Neuronal stem cell (in vitro differentiated cells): ENCODE measurements at places on chromosomes 3 and 15.

- H3K36me3 ChIP-seq, result no peaks in the 10 kb centered on the region
- H3K4me3 ChIP-seq, result no peak overlapping the region
- H3K4me1 ChIP-seq, result no peaks in the 10 kb centered on the region
These were observed 149.6 kb downstream of the PDZRN3 start for GRCh38 chr3:73475175-73475574.

GRCh38 chr3:152199102-152199840 lies 69.5 kb upstream of the MBNL1 start:
- H3K4me1 ChIP-seq, result no peaks in the 10 kb centered on the region
- H3K36me3 ChIP-seq, result no peaks in the 10 kb centered on the region
- no peaks in the 10 kb centered on the region for H3K27me3 ChIP-seq
- DNase-seq, result no peak

DNA sequence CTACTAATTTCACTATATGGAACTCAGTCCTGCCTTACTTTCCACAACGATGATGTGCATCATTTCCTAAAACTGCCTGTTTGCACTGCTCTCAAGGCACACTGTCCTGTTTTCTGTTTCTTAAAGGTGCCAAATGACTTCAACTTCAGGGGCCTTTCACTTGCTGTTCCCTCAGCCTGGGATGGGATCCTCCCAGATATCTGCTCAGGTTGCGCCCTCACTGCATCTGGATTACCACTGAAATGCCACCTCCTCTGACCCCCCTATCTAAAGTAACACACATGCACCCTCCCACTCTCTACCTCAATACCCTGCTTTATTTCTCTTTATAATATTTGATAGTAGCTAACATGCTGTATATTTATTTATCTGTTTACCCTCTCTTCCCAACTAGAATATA lies 123.8 kb upstream of the CMC1 start:
- no peaks in the 10 kb centered on the region for H3K36me3 ChIP-seq
- no peak for DNase-seq
- no peaks in the 10 kb centered on the region for H3K27me3 ChIP-seq
- no peaks in the 10 kb centered on the region for H3K4me1 ChIP-seq
- no peak overlapping the region for H3K4me3 ChIP-seq

GRCh38 chr3:111695636-111696117 lies 100.5 kb upstream of the ZBED2 start:
- H3K4me1 ChIP-seq, result no peaks in the 10 kb centered on the region
- no peak overlapping the region for H3K4me3 ChIP-seq
- H3K27me3 ChIP-seq, result no peaks in the 10 kb centered on the region
- H3K36me3 ChIP-seq, result no peaks in the 10 kb centered on the region

- no peak overlapping the region for H3K27ac ChIP-seq
- H3K4me1 ChIP-seq, result no peaks in the 10 kb centered on the region
- no peak overlapping the region for H3K4me3 ChIP-seq
- no peaks in the 10 kb centered on the region for H3K27me3 ChIP-seq
- no peaks in the 10 kb centered on the region for H3K36me3 ChIP-seq
- no peak for DNase-seq
These were observed 105.8 kb upstream of the RASGRP1 start for GRCh38 chr15:38670128-38671005.

- H3K36me3 ChIP-seq, result no peaks in the 10 kb centered on the region
- H3K27me3 ChIP-seq, result no peaks in the 10 kb centered on the region
- H3K4me3 ChIP-seq, result no peak overlapping the region
- DNase-seq, result no peak
- no peaks in the 10 kb centered on the region for H3K4me1 ChIP-seq
These were observed 210.2 kb upstream of the LYSMD4 start for GRCh38 chr15:99943466-99943865.

GRCh38 chr15:83424101-83424500 lies 23.0 kb upstream of the SH3GL3 start:
- H3K27me3 ChIP-seq, result no peaks in the 10 kb centered on the region
- no peak for DNase-seq
- H3K36me3 ChIP-seq, result no peaks in the 10 kb centered on the region
- H3K4me3 ChIP-seq, result no peak overlapping the region

DNA sequence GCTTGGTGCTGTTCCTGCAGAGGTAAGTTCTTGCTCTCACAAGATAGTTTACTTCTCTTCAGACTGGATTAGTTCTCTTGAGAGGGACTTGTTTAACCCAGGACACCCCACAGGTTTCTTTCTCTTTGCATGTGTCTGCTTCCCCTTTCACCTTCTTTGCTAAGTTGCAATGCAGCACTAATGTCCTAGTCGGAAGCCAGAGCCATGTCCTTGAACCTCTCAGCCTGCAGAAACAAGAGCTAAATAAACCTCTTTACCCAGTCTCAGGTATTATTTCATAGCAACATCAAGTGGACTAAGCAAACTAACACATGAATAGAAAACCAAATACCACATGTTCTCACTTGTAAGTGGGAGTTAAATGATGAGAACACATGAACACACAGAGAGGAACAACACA lies 915.2 kb downstream of the NSUN3 start:
- no peaks in the 10 kb centered on the region for H3K4me1 ChIP-seq
- no peak overlapping the region for H3K4me3 ChIP-seq
- H3K27ac ChIP-seq, result no peak overlapping the region

- no peak overlapping the region for H3K4me3 ChIP-seq
- H3K27ac ChIP-seq, result no peak overlapping the region
- DNase-seq, result no peak
- H3K27me3 ChIP-seq, result no peaks in the 10 kb centered on the region
- no peaks in the 10 kb centered on the region for H3K4me1 ChIP-seq
These were observed 41.9 kb upstream of the CCNB2 start for GRCh38 chr15:59063042-59063441.

DNA sequence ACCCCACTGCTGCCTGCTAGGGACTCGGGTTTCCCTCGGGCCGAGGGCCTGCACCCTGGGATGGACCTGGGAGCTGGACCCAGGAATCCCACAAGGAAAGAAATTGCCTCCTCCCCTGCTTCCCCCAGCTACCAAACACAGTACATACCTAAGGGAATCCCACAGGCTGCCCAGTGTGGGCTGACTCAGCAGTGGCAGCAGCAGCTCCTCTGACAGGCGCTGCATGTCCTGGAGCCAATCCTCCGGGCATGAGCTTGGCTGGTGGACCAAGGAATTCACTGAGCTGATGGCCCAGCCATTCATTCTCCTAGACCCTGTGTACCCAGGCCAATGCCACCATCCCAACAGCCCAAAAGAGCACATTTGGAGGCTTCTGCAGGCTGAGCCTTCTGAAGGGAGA lies 9.5 kb upstream of the LTK start:
- no peak overlapping the region for H3K4me3 ChIP-seq
- no peaks in the 10 kb centered on the region for H3K27me3 ChIP-seq
- H3K4me1 ChIP-seq, result no peaks in the 10 kb centered on the region
- peaks cover 32% of the 10 kb centered on the region for H3K36me3 ChIP-seq

- no peak overlapping the region for H3K4me3 ChIP-seq
- H3K27me3 ChIP-seq, result no peaks in the 10 kb centered on the region
- no peak for DNase-seq
These were observed 832.9 kb upstream of the NR2F2 start for GRCh38 chr15:95497634-95498033.

- no peak overlapping the region for H3K4me3 ChIP-seq
- DNase-seq, result no peak
- no peaks in the 10 kb centered on the region for H3K27me3 ChIP-seq
- H3K27ac ChIP-seq, result no peak overlapping the region
- no peaks in the 10 kb centered on the region for H3K36me3 ChIP-seq
- H3K4me1 ChIP-seq, result no peaks in the 10 kb centered on the region
These were observed 489.2 kb downstream of the FGF12 start for GRCh38 chr3:192237992-192238608.

GRCh38 chr3:123620343-123620742 lies 35.5 kb upstream of the HACD2 start:
- DNase-seq, result no peak
- peaks cover 11% of the 10 kb centered on the region for H3K4me1 ChIP-seq
- H3K4me3 ChIP-seq, result no peak overlapping the region
- no peak overlapping the region for H3K27ac ChIP-seq
- H3K27me3 ChIP-seq, result no peaks in the 10 kb centered on the region

DNA sequence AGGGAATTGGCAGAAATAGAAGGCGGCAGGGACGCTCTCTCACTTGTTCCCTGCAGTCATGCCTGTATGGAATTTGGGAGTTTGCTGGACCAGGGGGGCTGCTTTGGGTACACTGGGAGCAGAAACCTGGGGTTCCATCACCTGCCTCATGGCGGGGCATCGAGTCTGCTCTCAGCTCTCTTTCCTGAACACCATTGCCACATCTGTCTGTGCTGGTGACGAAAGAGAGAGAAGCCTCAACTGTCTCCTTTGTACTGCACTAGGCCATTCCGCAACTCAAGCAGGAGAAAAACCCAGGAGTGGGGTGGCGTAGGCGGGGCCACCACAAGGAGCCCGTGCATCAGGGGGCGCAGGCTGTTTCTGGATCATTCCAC lies 14.0 kb downstream of the TMEM158 start:
- H3K4me1 ChIP-seq, result peaks cover 8% of the 10 kb centered on the region
- no peak for DNase-seq
- H3K27me3 ChIP-seq, result no peaks in the 10 kb centered on the region
- no peak overlapping the region for H3K27ac ChIP-seq
- H3K4me3 ChIP-seq, result no peak overlapping the region

GRCh38 chr3:105891101-105891500 lies 22.3 kb upstream of the CBLB start:
- H3K4me3 ChIP-seq, result no peak overlapping the region
- no peak overlapping the region for H3K27ac ChIP-seq
- no peaks in the 10 kb centered on the region for H3K27me3 ChIP-seq
- no peaks in the 10 kb centered on the region for H3K4me1 ChIP-seq
- H3K36me3 ChIP-seq, result no peaks in the 10 kb centered on the region

- H3K27ac ChIP-seq, result no peak overlapping the region
- no peak overlapping the region for H3K4me3 ChIP-seq
- H3K36me3 ChIP-seq, result no peaks in the 10 kb centered on the region
These were observed 2.1 kb downstream of the RNU5B-1 start for GRCh38 chr15:65306551-65306950.

DNA sequence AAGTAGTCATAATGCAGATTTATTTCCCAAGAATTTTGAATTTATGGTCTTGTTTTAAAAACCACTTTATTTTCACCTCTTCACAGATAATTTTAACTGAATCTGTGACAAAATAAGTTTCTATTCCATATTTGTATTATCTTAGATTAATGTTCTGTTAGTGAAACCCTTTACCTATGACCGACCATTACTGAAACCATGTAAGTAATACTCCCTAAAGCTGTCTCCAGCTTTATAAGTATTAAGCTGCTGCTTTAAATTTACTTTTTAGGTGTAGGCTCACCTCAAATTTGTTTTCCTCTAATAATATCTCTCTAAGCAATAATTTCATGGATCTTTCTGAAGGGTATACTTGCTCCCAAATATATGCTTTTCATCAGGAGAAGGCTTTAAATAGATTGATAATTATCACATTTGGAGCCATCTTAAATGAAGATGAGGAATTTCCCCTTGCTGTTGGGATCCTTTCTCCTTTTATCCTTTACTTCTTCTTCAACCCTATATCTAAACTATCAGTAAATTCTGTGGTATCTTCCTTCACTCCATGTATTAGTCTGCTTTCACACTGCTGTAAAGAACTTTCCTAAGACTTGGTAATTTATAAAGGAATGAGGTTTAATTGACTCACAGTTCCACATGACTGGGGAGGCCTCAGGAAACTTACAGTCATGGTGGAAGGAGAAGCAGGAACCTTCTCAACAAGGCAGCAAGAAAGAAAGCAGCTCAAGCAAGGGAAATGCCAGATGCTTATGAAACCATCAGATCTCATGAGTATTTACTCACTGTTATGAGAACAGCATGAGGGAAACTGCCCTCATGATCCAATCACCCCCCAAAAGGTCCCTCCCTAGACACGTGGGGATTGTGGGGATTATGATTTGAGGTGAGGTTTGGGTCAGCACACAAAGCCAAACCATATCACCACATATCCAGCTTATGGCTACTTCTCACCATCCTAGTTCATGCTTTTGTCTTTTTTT lies 92.3 kb upstream of the P2RY1 start:
- H3K36me3 ChIP-seq, result no peaks in the 10 kb centered on the region
- H3K4me1 ChIP-seq, result no peaks in the 10 kb centered on the region
- no peak overlapping the region for H3K27ac ChIP-seq
- H3K27me3 ChIP-seq, result no peaks in the 10 kb centered on the region

DNA sequence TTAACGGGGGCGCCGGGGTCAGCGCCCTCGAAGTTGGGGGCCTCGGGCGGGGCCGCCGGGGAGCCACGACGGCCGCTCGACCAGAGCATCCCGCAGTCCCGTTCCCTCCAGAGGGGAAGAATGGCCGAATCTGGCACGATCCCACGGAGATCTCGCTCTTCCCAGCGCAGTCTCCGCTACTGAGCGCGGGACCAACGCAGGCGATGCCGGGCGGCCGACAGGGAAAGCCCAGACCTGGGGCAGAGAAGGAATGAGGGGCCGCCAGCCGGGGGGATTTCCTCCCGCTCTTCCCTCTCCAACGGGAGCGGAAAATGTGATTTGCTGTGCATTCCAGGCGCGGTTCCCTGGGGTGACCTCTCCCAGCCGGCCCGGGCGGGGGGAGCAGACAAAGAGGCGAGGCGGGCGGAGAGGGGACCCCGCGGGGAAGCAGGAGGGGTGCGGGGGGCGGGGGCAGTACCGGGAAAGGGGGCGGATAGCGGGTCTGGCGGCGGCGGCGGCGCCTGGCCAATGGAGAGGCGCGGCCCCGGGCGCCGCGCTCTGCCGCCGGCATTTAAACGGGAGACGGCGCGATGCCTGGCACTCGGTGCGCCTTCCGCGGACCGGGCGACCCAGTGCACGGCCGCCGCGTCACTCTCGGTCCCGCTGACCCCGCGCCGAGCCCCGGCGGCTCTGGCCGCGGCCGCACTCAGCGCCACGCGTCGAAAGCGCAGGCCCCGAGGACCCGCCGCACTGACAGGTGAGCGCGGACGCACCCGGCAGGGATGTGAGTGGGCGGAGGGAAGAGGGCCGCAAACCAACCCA lies at the start of gene GREM1:
Gene GREM1 (plus strand): TSS at position 579 of the 801 bp plus-strand sequence. CDS start 12,687 bp downstream, outside the sequence.
- H3K4me1 ChIP-seq, result peaks cover 2% of the 10 kb centered on the region
- H3K36me3 ChIP-seq, result no peaks in the 10 kb centered on the region
- peak within 1 kb of the TSS; percentile 80 for H3K4me3 ChIP-seq
- peak; percentile 66 for DNase-seq
- H3K27ac ChIP-seq, result no peak within 1 kb of the TSS

DNA sequence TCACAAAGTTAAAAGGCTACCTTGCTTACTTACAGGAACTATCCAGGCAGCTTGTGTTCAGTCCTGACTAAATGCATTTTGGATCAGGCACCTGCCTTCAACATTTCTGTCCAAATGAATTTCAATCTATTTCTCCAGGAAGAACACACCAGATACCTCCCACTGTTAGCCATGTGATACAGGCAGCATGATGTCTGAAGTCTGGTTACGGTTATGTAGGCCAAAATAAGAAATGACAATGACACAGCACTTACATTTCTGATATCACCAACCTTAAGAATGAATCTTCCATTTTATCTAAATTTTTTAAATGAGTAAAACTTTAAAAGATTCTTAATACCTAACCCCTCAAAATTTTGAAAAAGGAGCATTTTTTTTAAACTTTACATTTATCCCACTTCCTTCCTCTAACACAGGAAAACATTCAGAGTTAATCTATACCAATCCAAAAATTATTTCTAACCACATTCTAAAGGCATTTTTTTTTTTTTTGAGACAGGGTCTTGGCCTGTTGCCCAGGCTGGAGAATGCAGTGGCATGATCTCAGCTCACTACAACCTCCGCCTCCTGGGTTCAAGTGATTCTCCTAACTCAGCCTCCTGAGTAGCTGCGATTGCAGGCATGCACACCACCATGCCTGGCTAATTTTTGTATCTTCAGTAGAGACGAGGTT lies at the start of gene MAP4:
Gene MAP4 (minus strand): TSS at position 116 of the 673 bp plus-strand sequence. CDS start 17,556 bp downstream, outside the sequence.
- DNase-seq, result no peak
- H3K4me3 ChIP-seq, result no peak within 1 kb of the TSS
- H3K4me1 ChIP-seq, result peaks cover 8% of the 10 kb centered on the region
- H3K27ac ChIP-seq, result no peak within 1 kb of the TSS
- H3K36me3 ChIP-seq, result peaks cover 4% of the 10 kb centered on the region

- no peak overlapping the region for H3K4me3 ChIP-seq
- H3K27ac ChIP-seq, result no peak overlapping the region
- no peaks in the 10 kb centered on the region for H3K4me1 ChIP-seq
These were observed 115.2 kb downstream of the DCLK3 start for GRCh38 chr3:36649125-36649524.
